ENCODE measurements at places on chromosomes 11 and 22.

- no peak for DNase-seq
Measured at GRCh38 chr22:19799322-19800190, 39.0 kb downstream of the TBX1 start.

- no peak for DNase-seq
Measured at GRCh38 chr22:36829370-36830002, 12.7 kb upstream of the PVALB start.

DNA sequence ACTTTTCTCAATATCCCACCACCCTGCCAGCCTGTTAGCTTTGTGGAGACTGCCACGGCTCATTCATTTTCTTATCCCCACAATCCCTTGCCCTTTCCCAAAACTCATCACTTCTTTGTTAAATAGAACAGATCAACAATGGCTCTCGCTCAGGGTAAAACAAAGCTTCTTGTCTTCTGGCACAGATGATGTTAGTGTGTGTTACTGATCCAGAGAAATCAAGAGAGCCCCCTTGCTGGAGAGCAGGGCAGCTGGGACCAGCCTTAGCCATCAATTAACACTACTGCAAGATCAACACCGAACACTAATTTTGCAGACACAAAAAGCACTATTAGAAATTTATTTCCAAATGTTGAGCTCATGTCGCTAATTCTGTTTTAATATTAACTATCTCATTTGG lies 420.9 kb downstream of the TENM4 start:
- no peak for DNase-seq

DNA sequence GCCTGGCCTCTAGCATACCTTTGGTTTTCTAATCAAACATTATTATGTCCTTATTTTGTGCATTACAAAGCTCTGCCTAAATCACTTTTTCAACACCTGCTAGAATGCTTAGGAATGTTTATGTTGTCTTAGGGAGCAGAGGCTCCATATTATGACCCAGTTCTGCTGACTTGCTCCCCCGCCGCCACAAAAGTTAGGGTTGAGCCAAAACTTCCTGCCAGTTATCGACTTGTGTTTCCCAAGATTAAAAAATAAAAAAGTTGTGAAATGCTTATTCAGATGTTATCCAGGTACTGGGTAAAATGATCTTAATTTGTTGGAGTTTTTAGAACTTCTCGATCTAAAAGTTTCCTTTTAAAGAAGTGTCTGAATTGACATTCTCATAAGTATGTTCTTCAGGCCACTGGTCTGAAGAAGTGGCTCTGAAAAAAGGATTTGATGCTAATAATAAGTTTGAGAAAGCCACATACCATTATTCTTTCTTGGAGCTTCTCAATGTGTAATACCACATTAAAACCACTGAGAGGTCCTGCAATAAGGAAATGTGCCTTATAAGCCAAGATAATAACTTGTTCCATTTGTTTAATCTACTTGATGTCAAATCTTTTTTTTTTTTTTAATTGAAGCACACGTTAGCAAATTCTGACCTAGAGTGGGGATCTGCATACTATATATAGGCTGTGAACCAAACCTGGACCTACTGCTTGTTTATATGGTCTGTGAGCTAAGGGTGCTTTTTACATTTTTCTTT lies 2.2 kb downstream of the RNF185 start:
- DNase-seq = no peak

DNA sequence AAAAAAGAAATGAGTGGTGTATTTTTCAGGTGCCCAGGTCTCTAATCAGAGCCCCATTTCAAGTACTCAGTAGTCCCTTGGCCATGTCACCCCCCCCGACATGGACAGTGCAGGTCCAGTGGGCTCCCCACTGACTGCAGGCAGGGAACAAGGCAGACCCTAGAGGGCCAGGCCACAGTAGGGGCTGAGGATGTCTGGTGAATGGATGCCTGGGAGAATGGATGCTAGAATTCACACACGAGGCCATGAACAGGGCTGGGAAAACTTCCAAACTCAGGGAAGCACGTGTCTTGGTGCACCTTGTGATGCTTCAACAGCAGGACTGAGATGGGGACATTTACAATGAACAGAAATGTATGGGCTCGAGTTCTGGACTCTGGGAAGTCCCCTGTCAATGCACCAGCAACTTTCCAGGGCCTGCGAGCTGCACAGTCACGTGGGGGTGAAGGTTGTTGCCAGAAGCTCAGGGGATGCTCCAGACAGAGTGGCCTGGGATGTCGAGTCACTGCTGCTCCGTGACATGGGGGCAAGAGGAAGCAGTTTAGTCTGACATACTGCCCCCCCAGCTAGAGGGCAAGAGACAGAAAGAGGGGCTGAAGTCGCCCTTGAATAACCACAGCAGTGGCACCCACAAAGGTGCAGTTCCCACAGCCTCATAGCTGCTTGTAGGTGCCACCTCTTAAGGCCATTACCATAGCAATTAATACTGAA lies 3.1 kb downstream of the APOBEC3G start:
- DNase-seq = no peak

DNA sequence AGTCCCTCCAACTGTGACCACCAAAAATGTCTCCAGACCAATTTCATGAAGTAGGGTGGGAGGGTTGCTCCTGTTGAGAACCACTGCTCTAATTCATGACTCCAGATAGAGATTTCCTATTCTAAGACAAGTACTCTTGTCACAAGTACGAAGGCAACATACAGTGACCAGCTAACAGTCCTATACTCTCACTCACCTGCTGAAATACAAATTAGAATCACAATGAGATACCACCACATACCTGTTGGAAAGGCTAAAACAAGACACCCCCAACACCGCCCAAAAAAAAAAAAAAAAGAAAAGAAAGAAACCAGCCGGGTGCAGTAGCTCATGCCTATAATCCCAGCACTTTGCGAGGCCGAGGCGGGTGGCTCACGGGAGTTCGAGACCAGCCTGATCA lies 310.5 kb downstream of the SWAP70 start:
- DNase-seq = no peak

- DNase-seq = peak; percentile 64
Measured at GRCh38 chr11:49995565-49995964, 13.2 kb upstream of the OR4C12 start.

DNA sequence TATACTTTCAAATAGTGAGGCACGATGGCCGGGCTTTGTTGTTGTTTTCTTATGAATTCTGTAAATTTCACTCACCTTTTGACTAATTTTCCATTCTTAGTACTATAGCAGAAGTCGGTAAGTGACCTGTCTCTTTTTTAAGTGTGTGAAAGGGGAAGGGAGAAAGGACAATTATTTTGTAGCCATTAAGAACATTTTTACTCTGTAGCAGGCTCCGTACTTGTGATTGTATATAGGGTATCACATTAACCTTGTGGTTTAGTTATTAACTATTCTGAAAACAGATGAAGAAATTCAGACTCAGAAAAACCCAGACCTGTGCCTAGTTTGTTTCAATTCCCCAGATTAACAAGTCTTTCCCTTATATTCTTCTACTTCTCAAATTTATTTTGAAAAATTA lies 78.7 kb downstream of the CASP12 start:
- DNase-seq = no peak

DNA sequence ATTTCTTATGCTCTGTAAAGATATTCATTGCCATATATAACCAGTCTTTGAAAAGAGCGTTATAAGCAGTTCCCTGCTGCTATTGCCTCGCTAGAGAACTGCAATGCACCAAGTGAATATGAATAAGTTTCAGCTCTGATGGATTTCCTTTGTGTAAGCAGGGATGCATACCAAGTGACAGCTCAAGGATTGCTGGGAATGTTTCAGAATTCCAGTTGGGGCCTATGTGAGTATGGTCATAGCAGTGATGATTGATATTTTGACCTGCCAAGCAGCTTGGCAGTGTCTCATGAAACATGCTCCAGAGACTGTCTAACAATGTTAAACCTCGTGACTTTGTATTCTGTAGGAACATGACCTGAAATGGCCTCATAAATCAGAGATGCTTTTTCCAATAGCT lies 312.6 kb downstream of the C11orf87 start:
- no peak for DNase-seq

GRCh38 chr22:37137131-37137530 lies 12.6 kb downstream of the IL2RB start:
- no peak for DNase-seq

DNA sequence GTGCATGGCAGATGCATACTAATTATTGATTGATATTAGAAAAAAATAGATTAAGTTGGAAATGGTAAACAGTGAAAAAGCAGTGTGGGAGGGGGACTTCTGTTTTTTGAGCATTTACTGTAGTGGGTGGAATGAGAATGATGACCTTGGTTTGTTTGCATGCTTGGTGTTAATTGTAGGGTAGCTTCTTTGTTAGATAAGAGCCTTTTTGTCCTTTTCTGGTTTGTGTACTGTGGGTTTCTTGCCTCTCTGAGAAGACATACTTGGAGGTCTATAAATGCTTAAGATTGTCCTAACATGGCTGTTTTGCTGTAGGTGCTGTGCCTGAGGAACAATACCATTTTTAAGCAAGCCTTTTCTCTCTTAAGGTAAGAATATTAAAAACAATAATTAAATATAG lies 17.0 kb downstream of the MRPL48 start:
- DNase-seq = no peak

DNA sequence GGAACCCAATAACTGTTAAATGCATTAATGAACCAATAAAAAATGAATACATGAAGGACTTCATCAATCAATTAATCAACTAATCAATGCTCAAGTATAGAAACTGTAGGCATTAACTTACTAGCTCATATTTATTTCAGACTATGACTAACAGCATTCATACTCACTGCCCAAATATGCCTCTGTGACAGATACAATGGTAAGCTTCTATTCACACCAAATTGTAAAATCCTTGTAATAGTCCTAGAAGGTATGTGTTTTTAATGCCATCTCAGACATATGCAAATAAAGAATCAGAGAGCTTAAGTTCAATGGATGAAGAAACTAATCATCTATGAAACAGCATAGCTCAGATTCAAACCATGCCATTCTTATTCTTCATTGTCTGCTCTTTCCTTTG lies 1253.6 kb upstream of the TENM4 start:
- DNase-seq = no peak

GRCh38 chr11:1641096-1641495 lies 11.5 kb downstream of the KRTAP5-5 start:
- no peak for DNase-seq

- DNase-seq = no peak
Measured at GRCh38 chr11:129888451-129888850, 6.9 kb downstream of the NFRKB start.

- no peak for DNase-seq
Measured at GRCh38 chr11:270451-271318, 7.5 kb upstream of the NLRP6 start.

DNA sequence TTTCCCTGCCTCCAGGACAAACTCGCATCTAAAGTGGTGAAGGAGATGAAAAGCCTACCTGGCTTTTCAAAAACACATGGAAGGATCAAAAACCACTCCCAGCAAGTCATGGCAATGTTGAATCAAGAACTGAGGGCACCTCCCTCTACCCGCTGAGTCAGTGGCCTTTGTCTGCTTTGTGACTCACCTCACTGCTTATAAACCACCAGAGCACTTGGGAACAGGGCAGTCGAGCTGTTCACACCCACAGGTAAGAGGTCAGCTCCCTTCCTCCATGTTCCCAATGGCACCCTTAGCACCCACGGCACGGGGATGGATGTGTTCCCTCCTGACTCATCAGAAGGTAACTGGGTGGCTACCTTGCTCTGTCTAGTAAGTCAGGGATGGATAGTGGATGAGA lies 21.7 kb downstream of the TENM4 start:
- DNase-seq = no peak

- DNase-seq = no peak
Measured at GRCh38 chr11:351411-351810, 17.9 kb upstream of the B4GALNT4 start.

DNA sequence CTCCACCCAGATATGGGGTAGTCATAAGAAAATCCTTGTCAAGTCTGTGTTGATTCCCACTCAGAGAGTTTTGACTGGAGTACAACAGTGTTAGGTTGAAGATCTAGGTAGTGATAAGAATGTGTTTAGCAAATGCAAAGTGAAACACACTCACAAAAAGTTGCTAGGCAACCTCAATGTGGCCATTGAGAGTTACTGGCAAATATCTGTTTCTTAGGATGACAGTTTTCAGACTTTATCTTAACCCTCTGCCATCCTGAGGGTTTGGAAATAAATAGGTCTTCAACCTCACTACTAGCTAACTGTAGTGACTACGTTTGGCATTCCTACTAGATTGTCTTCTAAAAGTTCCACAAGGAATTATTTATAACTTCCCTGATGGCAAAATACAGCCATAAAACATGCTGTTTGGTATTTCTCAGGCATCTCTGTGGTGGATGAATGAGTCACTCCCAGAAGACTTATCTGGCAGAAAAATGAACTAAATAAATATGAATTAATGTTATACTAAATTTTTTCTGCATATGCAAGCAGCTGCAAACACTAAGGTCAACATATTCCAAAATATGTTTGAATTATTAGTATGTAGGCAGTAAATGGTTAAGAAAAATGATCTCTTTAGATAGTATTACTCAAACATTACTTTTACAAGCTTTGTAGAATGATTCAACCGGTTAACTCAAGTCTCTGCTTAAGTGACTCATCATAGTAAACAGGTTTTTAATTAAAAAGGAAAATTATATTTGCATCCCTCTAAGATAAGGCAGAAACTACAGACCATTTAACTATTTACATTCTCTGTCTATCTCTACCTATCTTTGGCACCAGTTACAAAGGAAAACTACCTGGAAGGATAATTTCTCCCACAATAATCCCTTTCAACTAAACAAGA lies 17.1 kb upstream of the SYTL2 start:
- DNase-seq = no peak

GRCh38 chr11:28697920-28698827 lies 590.0 kb downstream of the METTL15 start:
- peak; percentile 52 for DNase-seq

DNA sequence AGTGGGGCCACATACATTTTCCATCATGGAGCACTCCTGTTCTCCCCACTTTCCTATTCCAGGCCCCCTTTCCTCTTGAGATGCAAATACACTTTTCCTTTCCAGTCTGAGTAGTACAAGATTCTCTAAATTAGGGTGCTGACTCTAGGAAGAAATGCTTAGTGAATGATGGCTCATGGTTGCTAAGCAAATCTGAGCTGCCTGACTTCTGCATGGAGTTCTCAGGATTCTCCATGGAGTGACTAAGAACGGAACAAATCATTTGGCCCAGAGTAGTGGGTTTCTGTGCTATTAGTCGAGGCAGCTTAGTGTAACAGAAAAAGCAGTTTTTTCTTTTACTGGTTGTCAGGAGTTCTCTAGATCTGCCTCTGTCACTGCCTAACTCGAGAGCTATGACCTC lies 65.4 kb upstream of the NTM start:
- DNase-seq = no peak

- DNase-seq = no peak
Measured at GRCh38 chr11:93500759-93501158, 42.4 kb downstream of the SMCO4 start.

- no peak for DNase-seq
Measured at GRCh38 chr11:78622666-78623065, 48.0 kb upstream of the NARS2 start.

GRCh38 chr11:119359365-119360214 lies 13.1 kb upstream of the MFRP start:
- DNase-seq = peak; percentile 61

- DNase-seq = no peak
Measured at GRCh38 chr11:77883775-77884174, 62.8 kb downstream of the AAMDC start.

All from suppressor macrophage treated with lipopolysaccharide for 4 hours (primary cell).